Kasumi-1 (cell line): ENCODE measurements at places on chromosomes 2 and 18.

GRCh38 chr18:25443776-25444175, 91.8 kb upstream of the ZNF521 start:
- DNase-seq, result no peak

DNA sequence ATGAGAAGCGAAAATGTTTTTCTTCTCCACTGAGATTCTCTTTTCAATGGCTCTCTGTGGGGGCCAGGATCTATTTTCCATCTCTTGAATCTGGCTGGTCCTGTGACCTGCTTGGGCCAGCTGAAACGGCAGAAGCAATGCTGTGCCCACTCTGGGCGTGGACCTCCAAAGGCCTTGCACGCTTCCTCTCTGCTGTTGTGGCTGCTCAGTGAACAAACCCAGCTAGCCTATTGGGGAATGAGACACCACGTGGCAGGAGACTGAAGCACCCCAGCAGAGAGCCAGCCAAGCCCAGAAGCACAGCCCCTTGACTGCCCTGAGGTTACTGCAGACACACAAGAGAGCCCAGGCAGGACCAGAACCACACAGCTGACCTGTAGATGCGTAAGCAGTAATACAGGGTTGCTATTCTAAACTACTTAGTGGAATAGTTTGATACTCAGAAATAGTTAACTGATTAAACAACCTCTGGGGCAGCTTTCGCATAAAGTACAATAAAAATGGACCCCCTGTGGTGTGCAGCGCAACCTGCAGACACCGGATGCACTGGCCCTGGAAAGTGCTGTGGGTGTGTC, 221.7 kb upstream of the SH3BP4 start:
- DNase-seq, result no peak

DNA sequence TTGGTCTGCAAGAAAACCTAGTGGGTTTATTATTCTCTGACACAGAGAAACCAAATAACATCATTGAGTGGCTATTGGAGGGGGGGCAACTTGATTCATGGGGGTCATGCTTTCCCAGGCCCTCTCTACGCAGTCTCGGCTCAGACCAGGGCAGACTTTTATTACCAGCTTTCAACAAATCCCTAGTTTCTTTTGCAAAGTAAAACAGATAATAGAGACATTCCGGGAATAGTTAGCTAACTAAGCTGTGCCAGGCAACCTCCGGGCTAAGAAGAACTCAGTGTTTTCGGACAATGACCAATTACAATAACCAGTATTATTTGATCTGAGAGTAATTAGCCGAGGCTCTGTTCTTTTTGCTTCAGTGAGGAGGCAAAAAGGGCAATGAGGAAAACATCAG, 66.3 kb downstream of the CDK15 start:
- DNase-seq, result no peak

- no peak for DNase-seq
These were observed 390.4 kb downstream of the CMPK2 start for GRCh38 chr2:6475155-6475940.

DNA sequence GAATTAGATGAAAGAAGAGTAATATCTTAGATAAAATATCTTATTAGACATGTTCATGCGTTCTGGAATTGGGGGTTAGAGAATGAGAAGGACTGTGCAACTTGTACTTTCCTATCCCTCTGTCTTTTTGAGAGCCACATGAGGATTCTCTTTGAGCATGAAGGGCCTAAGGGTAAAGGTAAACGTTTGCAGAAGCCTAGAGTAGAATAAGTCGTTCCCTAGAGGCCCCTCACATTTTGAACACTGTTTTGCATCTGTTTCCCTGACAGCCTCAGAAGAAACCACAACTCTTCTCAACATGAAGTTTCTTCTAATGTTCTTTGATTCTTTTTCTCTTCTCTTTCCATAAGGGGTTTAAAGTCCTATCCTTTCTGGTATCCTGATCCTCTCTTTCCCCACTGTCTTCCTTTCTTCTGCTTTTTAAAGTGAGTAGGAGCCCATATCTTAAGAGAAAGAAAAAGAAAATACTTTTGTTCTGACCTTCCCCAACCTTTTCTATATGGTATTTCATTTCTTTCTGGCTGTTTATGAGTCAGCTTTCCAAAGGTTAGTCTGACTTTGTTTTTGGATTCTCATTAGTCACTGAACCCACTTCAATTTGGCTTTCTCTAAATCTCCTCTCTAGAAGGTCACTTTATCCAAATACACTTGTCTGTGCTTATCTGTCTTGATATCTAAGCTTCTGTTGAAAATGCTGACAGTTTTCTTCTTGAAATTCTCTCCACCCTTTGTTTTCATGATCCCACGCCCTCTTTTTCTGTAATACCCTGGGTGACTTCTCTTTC, 34.8 kb downstream of the PPP1R1C start:
- peak; percentile 16 for DNase-seq

DNA sequence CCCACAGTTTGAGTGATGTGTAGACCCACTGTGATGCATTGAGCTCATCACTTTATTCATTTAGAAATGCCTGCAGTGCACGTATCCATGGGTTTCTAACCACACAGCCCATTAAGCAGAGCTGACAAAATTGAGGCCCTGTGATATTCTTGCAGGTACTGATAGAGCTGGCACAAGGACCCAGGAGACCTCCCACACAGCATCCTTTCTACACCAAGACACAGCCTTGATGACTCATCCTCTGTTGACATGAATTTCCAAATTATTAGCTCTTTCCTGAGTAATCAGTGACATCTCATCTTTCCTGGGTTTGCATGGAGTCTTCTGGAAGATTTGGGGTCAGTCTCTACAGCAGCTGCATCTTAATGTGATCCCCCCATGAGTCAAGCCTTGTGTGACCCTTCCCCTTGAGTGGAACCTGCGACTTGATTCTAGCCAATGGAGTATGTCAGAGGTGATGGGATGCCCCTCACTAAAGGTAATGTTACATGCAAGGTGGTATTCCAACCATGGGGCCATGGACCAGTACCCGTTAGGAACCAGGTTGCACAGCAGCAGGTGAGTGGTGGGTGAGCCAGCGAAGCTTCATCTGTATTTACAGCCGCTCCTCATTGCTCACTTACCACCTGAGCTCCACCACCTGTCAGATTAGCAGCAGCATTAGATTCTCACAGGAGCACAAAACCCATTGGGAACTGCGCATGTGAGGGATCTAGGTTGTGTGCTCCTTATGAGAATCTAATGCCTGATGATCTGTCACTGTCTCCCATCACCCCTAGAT, 181.1 kb upstream of the ARL4C start:
- no peak for DNase-seq

GRCh38 chr2:73980566-73980965, 4.1 kb upstream of the TET3 start:
- no peak for DNase-seq

DNA sequence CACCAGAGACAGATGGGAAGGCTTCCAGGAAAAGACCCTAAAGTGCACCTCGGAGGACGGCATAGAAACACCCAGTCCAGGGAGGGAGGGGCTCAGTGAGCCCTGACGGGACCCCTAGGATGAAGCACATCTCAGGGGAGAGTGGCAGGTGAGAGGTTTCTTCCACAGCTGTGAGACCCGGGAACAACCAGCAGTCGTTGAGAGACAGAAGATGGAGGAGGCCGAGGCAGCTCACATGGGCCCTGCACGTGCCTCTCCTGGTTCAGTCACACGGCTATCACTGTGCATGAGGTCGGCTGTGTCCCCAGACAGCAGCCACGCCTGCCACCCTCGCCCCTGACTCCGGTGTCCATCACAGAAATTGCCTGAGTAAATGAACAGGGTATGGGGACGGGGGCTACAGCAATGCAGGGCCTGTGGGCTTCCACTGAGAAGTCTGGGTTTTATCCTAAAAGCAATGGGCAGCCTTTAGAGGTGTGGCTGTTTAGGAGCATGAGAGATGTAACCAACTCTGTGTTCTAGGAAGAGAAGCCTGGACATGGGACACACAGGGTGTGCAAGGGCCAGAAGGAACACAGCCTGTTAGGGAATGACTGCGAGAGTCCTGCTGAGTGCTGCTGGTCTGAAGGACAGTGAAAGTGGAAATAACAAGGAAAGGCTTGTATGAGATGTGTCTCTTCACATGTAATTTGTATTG, 102.0 kb downstream of the TMEM18 start:
- DNase-seq, result no peak

DNA sequence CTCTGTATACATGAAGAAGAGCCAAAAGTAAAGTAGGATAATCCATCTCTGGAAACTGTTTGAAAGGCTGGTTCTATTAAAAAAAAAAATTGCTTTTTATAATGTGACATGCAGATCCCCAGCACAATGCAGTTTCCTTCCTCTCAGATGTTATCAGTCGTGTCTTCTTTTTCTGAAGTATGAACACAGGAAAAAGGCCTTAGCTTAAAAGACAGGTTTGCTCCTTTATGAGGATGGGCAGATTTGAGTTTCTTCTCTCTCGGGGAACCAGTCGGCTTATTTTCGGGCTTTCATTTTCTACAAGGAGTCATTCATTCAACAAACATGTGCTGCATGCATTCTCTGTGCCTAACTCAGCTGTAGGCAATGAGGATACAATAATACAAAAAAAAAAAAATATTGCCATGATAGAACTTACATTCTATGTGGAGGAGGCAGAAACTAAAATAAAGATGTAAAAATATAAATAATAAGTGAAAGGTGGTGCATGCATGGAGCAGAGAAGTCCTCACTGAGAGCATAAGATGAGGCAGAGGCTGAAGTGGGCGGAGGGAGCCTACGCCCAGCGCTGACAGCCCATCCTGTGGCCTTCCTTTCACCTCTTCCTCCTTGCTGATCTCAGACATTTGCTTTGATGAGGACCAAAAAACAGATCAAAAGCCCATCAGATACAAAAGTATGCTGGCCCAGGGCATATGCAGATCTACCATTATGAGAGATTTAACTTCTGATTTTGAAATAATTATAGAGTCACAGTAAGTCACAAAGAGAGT, at the start of gene CD226:
Gene CD226, minus strand, starts transcription at position 513 of the 773 bp plus-strand sequence. Its CDS starts 467 bp downstream, at position 46.
- no peak for DNase-seq

DNA sequence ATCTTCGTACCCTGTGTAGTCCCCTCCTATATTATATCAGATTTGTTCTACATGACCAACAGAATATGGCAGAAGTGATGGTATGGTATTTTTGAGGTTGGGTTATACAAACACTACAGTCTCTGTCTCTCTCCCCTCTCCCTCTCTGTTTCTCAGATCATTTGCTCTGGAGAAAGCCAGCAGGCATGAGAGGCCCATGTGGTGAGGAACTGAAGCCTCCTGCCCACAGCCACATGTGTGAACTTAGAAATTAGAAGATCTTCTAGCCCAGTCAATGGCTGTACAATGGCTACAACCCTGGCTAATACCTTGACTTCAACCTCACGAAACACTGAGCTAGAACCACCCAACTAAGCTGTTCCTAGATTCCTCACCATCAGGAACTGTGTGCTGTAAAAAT, 250.6 kb downstream of the SMAD2 start:
- DNase-seq, result no peak

- DNase-seq, result no peak
These were observed 38.4 kb downstream of the ADCY3 start for GRCh38 chr2:24881623-24882022.

- DNase-seq, result no peak
These were observed 3.8 kb downstream of the ZNF397 start for GRCh38 chr18:35244671-35245070.
